ENCODE measurements at places on chromosomes 7 and 10.

DNA sequence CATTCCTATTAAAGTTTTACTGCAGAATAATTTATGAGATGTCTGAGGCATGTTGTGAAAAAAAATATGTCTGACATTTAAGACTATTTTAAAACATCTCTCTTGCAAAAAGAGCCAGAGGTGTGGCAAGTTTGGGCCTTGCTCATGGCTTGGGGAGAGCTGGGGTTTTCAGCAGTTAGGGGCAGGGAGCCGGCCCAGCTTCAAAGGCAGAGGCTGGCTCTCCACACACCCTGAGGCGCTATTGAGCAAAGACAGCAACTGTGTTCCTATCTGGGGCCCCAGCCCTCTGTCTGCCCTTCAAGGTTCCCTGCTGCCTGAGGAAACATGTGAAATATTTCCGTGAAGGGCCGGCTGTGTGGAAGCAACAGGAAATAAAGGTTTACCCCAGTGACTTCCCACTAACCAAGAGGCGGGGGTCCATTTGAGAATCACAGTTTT is 94.0 kb downstream of the SORBS1 start:
- no peak for DNase-seq

DNA sequence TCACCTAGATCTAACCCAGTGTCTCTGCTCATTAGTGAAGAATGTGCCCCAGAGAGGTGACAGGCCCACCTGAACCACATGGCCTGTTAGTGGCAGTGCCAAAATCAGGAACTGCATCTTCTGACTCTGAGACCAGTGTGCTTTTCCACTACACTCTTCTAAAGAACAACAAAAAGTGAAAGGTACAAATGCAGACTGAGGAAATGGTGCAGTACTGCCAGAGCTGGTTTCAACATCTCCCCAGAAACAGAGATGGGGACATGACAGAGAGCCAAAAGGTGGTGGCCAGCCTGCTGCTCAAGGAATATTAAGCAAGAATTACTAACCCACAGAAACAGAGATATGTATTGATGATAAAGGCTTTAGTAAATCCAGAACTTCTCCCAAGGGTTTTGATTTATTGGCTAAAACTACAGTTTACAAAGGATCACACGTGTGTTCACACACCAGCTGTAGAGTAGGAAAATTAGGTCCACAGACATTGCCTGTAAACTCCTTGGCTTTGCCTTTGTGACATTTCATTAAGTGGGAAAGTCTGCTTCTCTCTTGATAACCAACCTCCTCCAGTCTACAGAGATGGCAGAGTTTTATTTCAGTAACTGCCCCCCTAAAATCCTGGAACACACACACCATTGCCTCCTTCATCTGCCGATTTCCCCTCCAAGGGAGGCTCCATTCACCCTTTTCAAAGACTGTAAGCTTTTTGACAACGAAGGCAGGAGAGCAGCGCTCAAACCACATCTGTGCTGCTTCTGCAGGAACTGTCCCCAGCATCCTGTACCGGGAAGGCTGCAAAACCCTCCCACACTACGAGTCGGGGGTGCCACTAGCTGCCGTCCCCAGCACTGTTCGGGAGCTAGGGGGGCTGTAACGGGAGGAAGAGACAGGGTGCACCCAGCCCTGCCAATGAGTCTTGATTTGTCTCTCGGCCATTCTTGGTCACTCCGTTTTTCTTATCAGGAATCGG is 29.8 kb downstream of the GSDME start:
- no peak for DNase-seq

- DNase-seq = no peak
These were observed 391.8 kb upstream of the ETV1 start for GRCh38 chr7:14381306-14381705.

- no peak for DNase-seq
These were observed 13.7 kb upstream of the CUL2 start for GRCh38 chr10:35103882-35104281.

DNA sequence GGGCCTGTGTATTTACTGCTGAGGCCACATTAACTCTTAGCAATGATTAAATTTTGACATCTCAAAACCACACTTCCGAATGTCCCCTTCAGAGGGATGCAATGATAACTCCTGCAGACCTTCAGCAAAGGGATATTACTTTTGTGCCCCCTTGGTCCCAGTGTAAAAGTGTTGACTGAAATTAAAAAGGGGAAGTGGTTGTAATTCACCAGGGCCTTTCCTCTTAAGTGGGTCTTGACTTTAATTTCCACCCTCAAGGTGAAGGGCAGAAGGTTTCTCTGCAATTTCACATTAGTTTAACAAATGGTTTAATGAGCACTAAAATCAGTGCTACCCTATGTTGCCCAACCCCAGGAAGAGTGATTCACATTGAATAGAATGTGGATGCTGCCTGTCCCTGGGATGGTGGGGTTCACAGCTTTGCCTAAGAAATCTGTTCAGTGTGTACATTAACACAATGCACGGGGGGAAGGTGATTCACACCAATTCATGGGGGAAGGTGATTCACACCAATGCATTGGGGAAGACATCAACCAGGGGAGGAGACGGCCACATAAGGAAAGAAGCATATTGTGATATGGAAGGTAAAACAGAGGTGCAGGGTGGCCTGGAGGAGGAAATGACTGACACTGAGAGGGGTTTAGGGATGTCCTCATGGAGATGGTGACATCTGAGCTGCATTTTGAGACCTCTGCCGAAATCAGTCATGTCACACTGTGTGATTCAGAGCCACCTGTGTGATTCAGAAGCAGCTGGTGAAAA is 19.4 kb upstream of the TNS3 start:
- DNase-seq = no peak

DNA sequence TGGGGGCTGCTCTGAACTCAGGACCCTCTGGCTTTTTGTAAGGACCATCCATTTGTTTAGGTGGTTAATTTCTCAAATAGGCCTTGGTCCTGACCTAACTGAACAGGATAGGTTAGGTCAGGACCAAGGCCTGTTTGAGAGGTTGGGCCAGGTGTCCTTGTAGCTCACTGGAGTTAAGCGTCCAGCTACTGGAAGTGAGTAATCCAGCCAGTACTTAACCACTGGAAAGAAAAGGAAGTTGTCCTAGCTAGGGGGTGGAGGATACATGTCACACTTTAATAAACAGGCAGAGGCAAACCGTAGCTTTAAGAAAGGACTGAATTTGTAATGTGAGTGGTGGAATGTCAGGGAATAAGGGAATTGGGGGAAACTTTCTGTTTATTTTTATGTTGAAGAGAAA is 96.0 kb downstream of the GPR85 start:
- DNase-seq = no peak

DNA sequence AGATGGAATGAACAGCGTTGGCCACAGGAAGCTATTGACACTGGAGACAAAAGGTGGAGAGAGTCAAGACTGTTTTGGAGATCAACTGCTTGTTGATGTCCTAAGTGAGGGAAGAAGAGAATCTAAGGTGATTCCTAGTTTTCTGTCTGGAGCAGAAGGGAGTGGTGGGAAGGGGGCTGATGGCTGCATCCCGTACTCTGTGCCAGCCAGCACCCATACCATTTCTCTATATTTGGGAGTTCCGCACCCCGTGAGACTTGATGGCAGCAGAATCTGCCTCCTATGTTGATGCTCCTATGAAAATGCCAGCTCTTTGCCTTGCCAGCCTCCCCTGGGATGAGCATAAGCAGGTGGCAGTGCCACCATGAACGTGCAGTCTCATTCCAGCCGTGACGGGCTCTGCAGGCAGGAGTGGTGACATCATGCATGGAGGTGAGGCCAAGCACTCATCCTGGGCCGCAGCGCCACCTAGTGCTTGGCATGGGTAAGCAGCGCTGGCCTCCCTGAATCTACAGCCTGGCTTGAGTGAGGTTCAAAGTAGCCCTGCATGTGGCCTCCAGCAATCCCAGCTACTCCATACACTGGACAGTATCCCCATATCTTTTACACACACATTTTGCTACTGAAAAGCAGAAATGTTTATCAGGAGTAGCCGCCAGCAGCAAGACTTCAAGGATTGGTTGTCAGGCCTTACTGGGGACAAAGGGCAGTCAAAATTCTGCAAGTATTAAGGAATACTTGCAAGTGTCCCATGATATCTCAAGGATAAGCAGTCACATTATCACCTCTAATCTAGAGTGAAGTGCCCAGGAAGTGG is 43.0 kb downstream of the PODXL start:
- peak; percentile 60 for DNase-seq

- DNase-seq = no peak
These were observed 28.8 kb upstream of the GPR26 start for GRCh38 chr10:123637326-123637880.

DNA sequence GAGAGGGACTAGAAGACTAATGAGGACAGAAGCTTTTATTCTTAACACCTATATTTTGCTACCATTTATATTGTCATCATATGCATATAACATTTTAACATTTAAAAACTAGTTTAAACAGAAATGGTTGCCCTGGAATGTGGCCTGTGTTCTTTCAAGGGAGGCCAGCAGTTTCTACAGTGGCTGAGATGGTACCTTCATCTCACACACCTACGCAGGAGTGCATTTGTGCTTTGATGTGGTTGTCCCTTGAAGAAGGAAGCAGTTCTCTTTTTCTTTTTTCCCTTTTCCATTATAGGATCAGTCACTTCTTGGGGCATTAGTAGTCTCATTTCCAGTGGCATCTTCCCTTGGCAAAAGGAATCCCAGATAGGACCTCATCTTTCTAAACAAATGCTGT is 38.9 kb downstream of the KIAA1217 start:
- DNase-seq = no peak

DNA sequence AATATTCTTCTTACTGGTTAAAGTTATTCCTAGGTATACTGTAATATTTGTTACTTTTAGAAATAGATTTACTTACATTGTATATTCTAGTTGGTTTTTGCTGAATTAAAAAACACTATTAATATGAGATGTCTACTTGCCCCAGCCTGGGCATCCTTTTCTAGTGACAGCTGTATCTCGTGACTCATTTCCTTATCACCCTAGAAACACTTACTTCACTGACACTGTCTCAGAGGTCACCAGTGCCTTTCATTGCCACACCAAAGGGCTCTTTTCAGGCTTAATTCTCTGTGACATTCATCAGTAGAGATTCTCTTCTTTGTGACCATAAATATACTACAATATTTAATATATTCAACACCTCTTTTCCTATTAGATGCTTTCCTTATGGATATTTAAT is 194.7 kb downstream of the GALNT17 start:
- no peak for DNase-seq

DNA sequence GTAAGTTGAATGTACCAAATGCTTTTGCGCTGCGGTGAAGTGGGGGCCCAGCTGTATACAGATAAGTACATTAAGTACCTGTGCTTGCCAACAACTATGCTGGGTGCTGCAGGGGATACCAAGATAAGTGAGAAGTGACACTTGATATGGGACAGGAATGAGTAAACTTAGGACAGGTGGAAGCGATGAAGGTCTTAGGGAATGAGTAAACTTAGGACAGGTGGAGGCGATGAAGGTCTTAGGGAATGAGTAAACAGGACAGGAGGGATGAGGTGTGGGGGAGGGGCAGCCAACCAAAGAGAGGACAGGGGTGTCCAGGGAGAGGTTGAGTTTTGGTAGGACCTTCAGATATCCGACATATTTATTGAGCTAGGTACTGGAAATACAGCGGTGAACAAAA is 1.4 kb downstream of the MDH2 start:
- no peak for DNase-seq

GRCh38 chr7:122677149-122677548 is 21.8 kb downstream of the RNF133 start:
- no peak for DNase-seq

- no peak for DNase-seq
These were observed 692.1 kb downstream of the DNAJB9 start for GRCh38 chr7:109261781-109262180.

- no peak for DNase-seq
These were observed 465.7 kb downstream of the AUTS2 start for GRCh38 chr7:70063927-70064326.

DNA sequence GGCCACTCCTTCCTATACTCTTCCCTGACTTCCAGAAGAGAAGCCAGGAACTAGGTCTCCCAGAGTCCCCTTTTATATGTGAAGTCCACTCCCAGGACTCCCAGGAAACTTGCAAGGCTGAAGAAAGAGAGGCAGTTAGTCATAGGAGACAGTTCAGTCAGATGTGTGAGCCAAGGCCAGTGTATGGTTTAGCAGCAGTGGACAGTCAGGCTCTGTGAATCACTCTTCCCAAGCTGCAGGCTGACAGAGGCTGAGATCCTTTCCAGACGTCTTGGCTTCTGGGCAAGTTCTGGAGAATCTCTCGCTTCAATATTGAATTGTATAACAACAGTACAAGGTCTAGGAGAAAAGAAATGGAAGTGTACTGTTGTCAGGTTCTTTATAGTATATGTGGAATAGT is 26.9 kb downstream of the BLVRA start:
- DNase-seq = no peak

DNA sequence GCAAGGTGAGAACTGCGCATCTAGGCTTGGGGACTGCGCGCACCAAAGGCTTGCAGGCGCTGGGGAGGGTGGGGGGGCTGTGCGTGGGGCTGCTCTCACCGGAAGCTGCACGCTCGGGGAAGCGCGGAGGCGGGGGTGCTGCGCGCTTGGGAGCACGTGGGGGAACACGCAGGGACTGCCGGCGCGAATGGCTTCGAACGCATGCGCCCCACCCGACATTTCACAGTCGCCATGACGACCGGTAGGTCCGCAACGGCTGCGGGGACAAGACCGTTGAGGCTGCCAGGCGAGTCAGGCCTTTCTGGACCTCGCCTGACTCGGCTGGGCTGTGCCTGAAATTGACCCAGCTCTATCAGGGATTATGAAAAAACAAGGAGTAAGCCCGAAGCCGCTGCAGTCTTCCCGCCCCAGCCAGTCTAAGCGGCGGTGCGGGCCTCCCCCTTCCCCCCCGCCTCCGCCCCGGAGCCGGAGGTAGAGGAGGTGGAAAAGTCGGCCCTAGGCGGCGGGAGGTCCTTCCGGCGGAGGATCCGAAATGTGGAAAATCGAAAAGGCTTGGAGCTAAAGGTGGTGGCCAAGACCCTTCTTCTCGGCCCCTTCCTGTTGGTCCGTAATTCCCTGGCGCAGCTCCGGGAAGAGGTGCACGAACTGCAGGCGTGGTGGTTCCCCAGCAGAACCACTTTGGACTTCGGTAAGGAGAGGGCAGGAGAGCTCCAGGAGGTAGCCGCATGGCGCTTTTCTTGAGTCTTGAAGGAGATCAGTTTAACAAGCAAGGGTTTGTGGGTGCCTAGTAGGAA is 34.9 kb upstream of the STEAP1 start:
- DNase-seq = no peak

GRCh38 chr7:81499262-81500116 is 270.4 kb downstream of the HGF start:
- no peak for DNase-seq

GRCh38 chr10:102208311-102209035 is 17.6 kb upstream of the ELOVL3 start:
- no peak for DNase-seq

DNA sequence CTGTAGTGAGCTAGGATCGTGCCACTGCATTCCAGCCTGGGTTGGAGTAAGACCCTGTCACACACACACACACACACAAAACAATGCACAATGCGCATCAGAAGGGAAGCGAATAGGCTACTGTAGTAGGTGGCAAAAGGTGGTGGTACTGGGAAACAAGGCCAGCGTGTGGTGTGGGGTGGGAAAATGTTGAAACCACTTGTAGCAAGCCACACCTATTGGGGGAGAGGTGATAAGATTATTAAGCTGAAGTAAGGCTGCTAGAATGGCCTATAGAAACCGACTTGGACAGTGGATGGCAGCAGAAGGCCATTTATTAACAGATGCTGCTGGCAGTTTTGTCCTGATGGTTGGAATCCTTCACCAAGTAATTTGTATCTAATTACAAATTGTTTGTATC is 7.2 kb upstream of the CHCHD1 start:
- no peak for DNase-seq
